Parietal lobe (tissue), 2 donors: ENCODE measurements at places on chromosomes 16 and 17. TPM values are rescaled to one million over a fixed set of nuclear protein-coding genes. Genes with fewer than 3 reads are reported as not detected.

PDP2 gene
- 12.5 TPM for total RNA-seq

EVPLL gene
- not detected for total RNA-seq

PYDC1 gene
- total RNA-seq, result not detected

IL34 gene
- 2.8 TPM for total RNA-seq

TPPP3 gene
- 3.8 TPM for total RNA-seq

DCAF7 gene
- 47.3 TPM for total RNA-seq

OR1A1 gene
- not detected for total RNA-seq

EXOC3L1 gene
- 0.63 TPM for total RNA-seq

ZNF385C gene
- total RNA-seq, result 0.31 TPM

LRRC37A gene
- 9.7 TPM for total RNA-seq

CHD3 gene
- 496 TPM for total RNA-seq

CD300A gene
- total RNA-seq, result 2.5 TPM

CRHR1 gene
- total RNA-seq, result 16.6 TPM

TRAF4 gene
- total RNA-seq, result 48.8 TPM

SPG7 gene
- 163 TPM for total RNA-seq

NPIPB13 gene
- 8.5 TPM for total RNA-seq

ANKFN1 gene
- total RNA-seq, result 7.5 TPM

OTOP3 gene
- not detected for total RNA-seq

SPATA32 gene
- not detected for total RNA-seq

NAGPA gene
- 19.7 TPM for total RNA-seq

CDH8 gene
- 37.2 TPM for total RNA-seq

TMEM106A gene
- total RNA-seq, result 1.3 TPM

TBC1D24 gene
- 31.3 TPM for total RNA-seq

RRAD gene
- total RNA-seq, result 0.63 TPM

RND2 gene
- total RNA-seq, result 3.4 TPM

LDHD gene
- total RNA-seq, result 1.6 TPM

MYH3 gene
- 1.9 TPM for total RNA-seq

PSMC5 gene
- total RNA-seq, result 35.4 TPM

CNP gene
- 40.7 TPM for total RNA-seq

SEZ6L2 gene
- total RNA-seq, result 52.0 TPM

IGF2BP1 gene
- 2.8 TPM for total RNA-seq

ENPP7 gene
- total RNA-seq, result not detected

CLDN7 gene
- not detected for total RNA-seq

EME1 gene
- total RNA-seq, result 3.4 TPM

HSD17B1 gene
- 1.6 TPM for total RNA-seq

ZG16B gene
- total RNA-seq, result not detected

MEOX1 gene
- not detected for total RNA-seq

CLEC10A gene
- not detected for total RNA-seq
